ENCODE measurements at places on chromosomes 12 and 14.

GRCh38 chr12:53719649-53720048 is 7.6 kb downstream of the CALCOCO1 start:
- DNase-seq = no peak

- DNase-seq = no peak
Observed at GRCh38 chr12:16003460-16003859, 92.3 kb downstream of the DERA start.

DNA sequence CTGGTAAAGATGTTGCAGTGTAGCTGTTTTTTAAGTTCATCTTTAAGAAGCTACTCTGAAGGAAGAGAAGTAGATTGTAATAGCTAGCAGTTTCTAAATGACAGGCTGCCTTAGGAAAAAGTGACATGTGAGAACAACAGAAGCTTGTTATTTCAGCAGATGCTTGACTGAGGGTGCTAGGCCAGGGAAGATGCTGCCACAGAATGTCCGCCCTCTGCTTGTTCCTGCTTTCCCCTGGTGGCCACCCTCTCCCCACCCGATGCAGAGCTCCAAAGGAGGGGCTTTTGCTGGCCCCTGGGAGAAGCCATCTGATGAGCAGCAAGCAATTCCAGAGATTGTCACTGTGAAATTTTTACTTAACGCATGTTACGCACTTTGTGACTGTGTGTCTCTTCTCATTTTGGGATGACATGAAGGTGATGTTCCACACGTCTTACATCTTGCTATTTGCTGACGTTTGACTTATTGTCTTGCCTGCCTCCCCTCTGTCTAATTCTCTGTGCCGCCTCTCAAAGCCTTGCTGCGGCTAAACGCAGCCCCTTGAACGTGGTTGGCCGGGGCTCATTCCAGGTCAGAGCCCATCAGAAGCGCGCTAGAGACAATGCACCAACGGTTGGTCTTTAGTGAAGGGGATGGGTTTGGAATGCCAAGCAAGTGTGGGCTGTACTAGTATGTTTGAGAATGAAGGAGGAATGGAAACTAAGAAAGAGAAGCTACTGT is 44.8 kb downstream of the WDR20 start:
- DNase-seq = no peak

DNA sequence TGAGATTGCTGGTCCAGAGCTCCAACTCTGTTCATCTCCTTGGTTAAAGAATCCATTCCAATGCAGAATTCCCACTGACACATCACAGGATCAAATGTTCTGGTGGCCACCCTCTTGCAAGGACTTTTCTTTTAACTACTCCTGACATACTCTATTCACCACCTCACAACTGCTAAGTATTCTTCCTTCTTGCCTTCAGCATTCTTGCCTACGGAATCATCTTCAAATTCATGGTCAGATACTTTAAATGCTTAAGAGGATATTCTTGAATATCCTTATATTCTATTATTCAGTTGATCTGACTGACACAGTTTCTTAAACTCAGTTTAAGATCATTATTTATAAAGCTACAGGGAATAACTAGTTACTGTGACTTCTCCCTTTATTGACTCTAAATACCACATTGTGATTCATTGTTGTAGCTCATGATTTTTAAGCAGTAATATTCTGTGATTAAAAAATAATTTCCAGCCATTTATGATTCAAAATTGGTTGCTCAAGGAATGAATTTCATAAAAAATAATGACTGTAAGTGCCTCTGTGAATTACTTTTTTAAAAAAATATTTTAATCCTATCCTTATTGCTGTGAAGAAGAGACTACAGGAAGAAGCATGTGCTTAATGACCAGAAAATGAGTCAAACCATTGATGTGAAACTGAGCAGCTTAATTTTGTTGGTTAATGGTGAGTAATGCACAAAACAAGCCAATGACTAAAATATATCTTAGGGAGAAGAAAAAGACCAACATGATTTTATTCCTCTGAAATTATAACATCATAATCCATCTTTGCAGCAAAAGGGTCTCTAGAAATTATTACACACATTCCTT is 207.1 kb downstream of the PIK3C2G start:
- DNase-seq = no peak

- no peak for DNase-seq
Observed at GRCh38 chr14:65371784-65372183, 40.7 kb upstream of the FUT8 start.

DNA sequence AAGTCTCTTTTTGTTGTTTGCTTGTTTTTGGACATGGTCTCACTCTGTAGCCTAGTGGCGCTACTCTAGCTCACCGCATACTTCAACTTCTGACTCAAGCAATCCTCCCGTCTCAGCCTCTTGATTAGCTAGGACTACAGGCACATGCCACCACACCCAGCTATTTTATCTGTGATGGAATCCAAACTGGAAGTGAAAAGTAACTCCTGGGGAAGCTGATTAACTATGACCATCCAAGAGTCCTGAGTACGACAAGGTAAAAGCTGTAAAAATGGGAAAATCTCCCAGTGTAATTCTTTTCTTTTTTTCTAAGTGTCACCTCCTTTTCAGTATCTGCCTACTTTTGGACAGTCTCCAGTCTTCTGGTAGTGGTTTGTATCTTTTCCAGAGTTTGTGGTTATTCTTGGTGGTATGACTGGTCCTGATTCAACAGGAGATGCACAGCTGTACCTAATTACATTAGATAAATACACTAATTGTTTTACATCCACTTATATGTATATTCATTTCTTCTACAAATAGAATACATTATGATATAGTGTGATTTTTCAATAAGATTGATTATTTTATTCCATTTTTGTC is 97.8 kb downstream of the SLC6A15 start:
- no peak for DNase-seq

GRCh38 chr12:7571257-7571656 is 67.7 kb upstream of the CD163 start:
- DNase-seq = no peak

DNA sequence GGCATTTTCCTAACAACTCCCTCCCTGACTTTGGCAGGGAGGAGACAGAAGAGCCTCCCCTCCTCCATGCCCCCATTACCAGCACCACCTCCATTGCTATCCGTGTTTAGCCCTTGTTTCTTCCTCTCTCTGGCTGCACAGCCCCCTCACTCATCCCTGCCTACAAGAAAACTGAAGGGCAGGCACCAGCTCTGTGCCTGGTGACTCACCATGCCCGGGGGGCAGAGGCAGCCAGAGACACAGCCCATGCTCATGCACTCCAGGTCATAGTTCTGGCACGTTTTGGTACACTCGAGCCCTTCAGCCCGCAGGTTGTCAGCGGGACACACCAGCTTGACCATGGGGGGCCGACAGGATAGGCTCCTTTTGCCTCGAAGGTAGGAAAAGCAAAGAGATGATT is 80.4 kb downstream of the VWF start:
- no peak for DNase-seq

DNA sequence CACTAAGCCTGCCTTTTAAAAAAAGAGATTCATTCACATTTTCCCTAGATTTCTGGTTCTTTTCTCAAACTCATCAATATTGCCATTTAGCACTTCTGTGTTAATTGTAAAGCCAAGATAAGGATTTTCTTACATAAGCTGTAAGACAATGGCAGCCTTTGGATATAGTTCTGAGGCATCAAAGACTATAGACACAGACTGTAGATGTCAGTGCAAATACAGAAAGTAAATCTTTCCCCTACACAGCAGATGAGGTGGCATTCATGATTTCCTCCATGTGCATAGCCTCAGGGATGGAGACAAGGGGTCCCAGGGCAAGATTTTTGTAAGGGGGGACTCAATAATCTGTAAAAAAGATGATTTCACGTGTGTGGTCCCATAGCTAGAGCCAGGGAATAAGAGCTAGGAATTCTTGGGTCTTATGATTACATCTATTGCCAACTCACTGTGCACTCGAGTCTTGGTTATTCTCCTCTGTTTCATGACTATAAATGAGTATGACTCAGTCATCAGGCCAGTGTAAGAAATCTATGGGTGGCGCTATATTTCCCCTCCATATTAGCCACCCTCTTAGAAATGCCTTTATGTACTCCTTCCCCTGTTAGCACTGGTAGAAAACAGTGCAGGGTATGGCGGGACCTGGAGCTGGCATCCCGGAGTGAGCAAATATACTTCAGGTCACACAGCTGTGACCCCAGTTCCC is 207.5 kb downstream of the EXOC5 start:
- DNase-seq = no peak

DNA sequence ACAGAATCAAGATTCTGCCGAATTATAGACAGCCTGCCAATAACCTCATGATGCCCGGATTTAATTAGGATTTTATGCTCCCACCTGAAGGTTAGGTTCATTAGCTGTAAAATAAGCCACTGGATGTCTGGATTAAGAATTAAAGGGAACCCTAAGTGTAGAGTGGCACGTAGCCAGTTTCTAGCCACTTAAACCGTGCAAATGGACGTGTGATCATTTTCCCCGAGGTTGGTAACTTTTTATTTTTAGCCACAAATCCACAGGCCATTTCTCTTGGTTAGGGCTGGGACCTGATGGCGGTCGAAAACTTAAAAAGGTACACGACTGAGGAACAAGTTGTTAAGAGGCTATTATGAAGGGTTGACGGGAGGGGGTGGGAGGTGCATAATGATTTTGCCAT is 127.3 kb upstream of the TMPO start:
- no peak for DNase-seq

- DNase-seq = no peak
Observed at GRCh38 chr12:52175371-52176350, 16.2 kb downstream of the KRT80 start.

- no peak for DNase-seq
Observed at GRCh38 chr12:51622564-51622963, 31.5 kb downstream of the SCN8A start.

DNA sequence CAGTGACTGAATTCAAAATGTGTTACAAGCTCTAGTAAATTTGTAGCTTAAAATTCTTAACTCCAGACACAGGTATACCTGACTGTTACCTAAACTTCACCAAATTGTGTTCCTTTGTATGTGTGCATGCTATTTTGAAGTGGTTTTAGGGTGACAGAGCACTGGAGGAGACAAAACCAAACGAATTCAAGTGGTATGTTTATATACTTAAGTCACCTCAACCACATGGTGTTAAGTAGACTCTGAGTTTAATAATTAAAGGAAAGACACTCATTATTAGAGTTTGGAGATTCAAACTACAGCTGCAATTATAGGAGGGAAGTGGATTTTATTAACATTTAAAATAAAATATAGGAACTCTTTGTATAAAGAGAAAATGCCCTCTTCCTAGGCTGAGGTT is 84.3 kb downstream of the PLCZ1 start:
- DNase-seq = no peak

DNA sequence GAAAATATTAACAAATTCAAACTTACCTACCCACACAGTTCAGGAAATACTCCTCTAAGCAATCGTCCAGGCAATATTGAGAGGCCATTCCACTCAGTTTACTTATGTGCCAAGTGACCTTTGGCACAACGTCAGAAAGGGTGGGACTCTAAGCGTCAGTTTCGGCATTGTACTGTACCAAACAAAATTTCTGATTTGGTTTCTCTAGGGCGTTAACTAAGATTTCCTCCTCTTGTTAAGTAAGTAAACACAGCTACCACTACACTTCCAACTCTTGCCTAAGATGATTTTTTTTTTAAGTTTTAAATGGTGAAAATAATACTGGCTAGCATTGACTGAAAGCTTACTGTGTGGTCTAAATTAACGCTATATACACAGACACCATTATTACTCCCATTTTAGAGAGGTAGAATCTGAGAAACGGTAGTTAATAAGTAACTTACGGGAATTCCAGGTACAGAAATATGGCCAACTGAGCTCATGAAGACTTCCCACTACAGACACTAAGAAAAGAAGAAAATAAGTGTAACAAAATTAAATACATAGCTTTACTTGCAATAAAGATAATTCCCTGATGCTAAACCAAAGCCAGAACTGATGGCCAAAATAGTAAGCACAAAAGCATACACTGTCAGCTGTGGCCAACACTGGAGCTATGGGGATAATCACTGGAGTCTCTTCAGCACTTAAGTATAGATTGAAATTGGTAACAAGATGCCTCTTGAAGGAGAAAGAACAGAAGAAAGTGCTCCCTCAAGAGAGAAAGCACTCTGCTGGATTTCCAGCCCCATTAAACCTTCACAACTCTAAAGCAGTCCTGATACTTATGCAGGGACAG is 76.1 kb downstream of the EPS8 start:
- no peak for DNase-seq

GRCh38 chr12:56234746-56235436 is 5.0 kb downstream of the SLC39A5 start:
- DNase-seq = no peak

DNA sequence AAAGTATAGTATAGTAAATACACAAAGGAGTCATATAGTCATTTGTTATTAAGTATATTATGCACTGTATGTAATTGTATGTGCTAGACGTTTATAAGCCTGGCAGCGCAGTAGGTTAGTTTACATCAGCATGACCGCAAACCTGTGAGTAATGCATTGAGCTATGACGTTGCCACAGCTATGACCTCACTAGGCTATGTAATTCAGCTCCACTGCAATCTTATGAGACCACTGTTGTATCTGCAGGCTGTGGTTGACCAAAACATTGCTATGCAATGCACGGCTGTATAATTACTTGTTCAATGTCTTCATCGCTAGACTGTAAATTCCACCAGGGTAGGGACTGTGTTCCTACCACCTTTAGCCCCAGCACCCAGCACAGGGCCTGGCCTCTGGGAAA is 53.2 kb upstream of the VASH1 start:
- DNase-seq = no peak

DNA sequence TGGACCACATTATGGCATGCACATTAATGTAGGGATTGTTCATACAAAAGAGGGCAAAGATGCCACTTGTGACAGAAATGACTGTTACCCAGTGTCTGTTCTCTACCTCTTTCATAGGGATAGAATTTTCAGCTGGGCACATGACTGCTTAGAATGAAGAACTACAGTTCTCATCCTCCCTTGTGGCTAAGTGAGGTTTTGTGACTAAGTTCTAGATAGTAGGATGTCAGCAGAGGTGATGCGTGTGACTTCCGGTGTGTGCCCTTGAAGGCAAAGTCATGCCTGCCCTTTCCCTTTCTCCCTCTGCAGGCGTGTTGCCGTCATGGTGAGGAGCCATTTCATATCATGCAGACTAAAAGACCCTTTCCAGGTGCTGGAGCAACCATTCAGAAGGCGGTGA is 99.3 kb downstream of the CACNA1C start:
- DNase-seq = no peak

DNA sequence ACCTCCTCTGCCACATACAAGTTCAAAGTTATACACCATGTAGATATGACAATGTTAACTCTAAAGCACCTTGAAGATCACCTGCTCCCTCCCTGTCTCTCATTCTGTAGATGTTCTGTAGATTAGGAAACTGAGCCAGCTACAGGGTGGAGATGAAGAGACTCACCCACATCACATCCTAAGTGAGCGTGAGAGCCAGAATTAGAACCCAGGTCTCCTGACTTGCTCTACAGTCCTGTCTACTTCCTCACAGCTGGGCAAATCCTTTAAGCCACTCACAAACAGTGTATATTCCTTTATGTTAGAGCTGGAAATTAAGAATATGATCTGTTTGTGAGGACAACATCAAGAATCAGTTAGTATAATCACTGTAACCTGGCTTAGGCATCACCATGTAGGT is 1.8 kb downstream of the APPL2 start:
- DNase-seq = no peak

Data from NCI-H1048 (cell line).